ENCODE measurements at places on chromosomes 16 and 17.

DNA sequence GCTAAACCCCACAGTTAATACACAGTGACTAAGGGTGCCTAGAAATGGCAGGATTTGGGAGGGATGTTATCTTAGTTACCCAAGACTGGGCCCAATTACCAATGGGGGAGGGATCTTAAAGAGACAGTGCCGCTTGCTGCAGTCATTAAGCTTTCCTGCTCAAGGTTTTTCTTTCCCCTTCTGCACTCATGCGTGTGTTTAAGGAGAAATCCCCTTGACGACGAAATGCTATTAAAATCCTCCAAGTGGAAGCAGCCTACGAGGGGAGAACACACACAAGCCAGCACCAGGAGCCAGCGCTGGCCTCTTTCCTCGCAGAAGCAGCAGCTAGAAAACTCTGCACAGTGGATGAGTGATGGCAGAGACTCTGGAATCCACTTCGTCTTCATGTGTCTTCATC lies 22.0 kb downstream of the SALL1 start:
- no peak for DNase-seq

GRCh38 chr16:61296814-61297213 lies 739.4 kb downstream of the CDH8 start:
- no peak for DNase-seq

- DNase-seq, result no peak
Measured at GRCh38 chr17:73352261-73352660, 40.5 kb upstream of the CDC42EP4 start.

- no peak for DNase-seq
Measured at GRCh38 chr16:3998793-3999478, 117.3 kb downstream of the ADCY9 start.

GRCh38 chr17:17246879-17247278 lies 9.9 kb upstream of the FLCN start:
- DNase-seq, result no peak

- DNase-seq, result no peak
Measured at GRCh38 chr17:59376506-59376905, 45.1 kb downstream of the YPEL2 start.

DNA sequence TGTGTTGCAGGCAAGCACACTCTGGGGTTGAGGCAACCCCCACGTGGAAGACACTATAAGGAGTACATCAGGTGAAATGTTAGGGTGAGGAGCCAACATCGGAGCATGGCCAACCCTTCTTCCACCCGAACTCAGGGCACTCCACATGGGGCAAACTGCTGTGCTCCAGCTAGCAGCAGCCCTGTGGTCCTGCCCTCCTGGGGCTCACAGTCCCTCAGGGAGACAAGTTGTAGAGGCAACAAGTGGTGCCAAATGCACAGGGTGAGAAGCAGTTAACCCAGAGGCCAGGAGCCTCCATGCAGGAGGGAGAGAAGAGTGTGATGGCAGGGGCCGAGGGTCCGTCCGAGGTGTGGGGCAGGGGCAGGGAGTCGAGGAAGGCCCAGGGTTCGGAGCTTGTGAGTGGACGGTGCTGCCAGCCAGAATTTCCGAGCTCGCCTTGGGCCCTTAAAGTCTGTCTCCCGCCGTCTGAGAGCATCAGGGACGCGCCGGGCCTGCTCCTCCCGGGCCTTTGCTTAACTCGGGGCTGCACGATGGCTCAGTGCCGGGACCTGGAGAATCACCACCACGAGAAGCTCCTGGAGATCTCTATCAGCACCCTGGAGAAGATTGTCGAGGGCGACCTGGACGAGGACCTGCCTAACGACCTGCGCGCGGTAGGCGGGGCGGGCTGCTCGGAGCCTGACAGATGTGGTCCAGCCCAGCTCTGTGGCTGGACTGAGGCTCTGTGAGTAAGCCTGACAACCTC lies 32.3 kb downstream of the ATPAF2 start:
- no peak for DNase-seq

DNA sequence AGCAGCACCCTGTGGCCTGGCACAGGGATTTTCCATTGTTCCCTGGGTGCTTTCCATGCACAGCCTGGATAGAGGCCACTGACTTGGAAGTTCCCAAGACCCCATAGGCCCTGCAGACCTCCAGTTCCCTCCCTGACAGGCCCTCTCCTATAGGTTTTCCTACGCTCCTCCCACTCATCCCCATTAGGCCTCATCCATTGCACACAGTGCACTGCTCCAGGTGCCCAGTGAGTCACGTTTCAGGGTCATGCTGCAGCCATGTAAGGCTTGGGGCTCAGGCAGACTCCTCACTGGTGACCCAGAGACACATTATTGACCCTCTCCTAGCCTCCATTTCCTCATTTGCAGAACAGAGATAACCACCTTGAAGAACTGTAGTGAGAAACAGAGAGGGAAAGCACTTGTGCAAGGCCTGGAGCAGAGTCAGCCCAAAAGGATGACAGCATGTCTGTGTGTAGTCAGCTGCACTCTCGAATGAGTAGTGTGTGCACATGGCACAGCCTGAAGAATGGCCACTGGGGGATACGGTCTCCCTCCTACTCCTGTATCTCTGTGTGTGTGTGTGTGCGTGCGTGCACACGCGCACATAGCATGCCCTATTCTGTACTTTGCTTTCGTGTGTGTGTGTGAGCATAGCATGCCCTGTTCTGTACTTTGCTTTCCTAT lies 26.8 kb downstream of the DRC3 start:
- no peak for DNase-seq

DNA sequence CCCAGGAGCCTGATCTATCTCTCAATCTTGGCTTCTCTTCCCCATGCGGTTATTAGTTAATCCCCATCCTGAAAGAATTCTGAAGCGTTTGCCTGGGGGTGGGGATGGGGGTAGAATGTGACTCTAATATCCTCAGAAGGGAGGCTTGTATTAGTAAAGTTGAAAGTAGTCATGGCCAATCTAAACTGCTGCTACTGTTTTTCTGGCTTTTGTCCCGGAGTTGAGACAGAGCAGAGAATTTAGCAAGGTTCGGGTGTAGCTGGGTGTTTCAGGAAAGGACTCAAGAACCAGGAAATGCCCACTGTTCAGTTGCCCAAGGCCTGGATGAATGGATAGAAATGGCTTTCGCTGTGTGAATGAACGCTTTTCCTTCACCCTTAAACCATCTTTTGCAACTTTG lies 17.6 kb upstream of the ITGAM start:
- DNase-seq, result no peak

DNA sequence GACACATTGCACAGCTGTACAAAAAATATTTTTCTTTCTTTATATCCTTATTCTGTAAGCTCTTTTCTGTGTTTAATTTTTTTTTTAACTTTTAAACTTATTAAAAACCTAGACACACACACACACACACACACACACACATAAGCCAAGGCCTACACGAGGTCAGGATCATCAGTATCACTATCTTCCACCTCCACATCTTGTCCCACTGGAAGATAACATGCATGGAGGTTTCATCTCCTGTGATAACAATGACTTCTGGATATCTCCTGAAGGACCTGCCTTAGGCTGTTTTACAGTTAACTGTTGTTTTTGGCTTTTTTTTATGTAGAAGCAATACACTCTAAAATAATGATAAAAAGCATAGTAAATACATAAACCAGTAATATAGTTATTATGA lies 71.2 kb downstream of the TNRC6C start:
- DNase-seq, result no peak

DNA sequence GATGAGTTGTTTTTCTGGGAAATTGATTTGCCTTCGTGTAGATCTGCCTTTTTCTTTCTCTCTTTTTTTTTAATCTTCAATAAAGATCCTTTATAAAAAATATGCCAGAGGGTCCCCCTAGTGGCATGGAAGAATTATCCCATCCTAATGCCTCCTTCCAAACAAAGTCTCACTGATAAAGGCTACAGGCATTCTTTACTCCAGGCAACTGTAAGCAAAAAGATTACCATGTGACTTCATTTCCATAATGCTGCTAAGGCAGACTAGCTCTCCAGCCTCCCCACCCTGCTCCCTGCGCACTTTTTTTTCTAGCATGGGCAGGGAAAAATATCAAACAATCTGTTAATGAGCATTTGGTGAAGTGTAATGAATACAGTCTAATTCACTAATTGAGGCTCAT lies 220.2 kb upstream of the CDH8 start:
- peak; percentile 6 for DNase-seq

DNA sequence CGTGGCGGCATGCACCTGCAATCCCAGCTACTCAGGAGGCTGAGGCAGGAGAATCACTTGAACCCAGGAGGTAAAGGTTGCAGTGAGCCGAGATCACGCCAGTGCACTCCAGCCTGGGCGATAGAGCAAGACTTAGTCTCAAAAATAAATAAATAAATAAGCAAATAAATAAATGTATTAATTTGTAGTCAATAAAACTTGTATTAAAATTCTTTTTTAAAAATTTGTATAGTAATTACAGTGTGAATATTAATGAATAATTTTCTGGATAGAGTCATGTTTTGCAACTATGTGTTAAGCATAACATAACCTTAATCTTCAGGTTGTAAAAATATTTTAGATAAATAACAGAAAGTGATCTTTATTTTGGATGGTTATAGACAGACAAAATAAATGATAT lies 27.2 kb upstream of the DUSP14 start:
- no peak for DNase-seq

DNA sequence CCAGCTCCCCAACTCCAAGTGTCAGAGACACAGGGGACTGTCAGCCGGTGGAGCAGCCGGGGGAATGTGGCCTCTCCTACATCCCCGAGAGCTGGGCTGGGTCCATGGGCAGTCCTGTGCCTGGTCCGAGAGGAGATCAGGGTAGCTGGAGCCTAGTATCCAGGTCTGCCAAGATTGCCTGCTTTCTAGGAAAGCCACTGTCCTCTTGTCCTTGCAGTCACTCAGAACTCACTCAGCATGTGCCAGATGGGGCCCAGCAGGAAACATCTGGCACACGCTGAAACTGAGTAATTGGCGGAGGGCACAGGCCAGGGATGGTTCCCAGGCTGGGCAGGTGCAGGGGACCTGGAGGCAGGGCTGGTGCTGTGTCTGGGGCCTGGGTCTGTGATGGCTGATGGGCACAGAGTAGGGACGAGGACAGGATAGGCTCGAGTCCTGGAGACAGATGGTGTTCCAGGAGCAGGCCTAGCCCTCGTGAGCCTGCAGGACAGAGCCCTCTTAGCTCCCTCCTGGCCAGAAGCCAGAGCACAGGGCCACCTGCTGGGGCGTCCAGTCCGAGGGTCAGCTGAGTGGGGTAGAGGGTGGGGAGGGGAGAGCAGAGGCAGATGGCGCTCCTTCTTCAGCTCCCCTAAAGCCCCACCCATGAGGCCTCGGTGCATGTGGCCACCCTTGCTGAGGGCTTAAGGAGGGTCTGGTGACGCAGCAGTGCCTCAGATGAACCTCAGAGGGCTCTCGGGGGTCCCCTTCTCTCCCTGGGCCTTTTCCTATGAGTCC lies 31.1 kb downstream of the ADCY7 start:
- DNase-seq, result peak; percentile 32

DNA sequence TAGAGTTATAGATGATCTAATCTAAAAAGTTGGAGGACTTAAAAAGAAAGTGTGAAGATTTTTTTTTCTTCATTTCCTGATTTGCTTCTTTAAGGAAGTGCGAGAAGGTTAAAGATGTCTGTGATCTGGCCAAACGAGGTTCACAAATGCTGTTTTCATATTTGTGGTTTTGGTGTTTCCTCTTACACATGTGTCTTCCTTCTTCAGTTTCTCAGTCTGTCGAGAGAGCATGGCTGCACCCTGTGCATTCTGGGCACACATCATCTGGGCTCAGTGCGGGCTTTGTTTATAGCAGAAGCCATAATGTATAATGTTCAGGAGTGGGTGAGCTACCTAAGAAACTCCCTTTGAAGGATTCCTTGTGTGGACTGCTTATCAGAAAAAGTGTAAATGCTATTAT lies 260.4 kb upstream of the TBX2 start:
- DNase-seq, result no peak

DNA sequence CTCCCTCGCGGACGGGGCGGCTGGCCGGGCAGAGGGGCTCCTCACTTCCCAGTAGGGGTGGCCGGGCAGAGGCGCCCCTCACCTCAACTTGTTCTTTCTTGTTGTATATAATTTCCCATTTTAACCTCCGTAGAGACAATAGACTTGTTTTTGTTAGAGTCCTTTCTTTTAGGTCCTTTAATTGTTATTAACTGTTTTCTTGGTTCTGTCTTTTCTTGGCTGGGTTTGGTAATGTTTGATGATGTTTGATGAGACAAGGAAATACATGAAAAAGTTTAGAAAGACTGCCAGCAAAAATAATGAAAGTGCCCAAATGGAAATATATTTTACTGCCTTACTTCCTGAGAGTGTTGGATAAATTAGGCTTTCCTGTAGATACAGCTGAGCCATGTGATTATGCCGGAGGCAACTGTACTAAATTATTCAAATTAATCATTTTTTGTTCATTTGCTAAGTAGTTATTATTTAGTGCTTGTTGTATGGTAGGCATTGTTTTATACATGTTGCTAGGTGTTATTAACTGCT lies 30.9 kb downstream of the PRPSAP2 start:
- DNase-seq, result no peak

GRCh38 chr16:72753881-72754280 lies 294.0 kb downstream of the ZFHX3 start:
- no peak for DNase-seq

- DNase-seq, result no peak
Measured at GRCh38 chr16:50393858-50394802, 25.3 kb upstream of the BRD7 start.

GRCh38 chr16:15993946-15994665 lies 44.7 kb downstream of the ABCC1 start:
- no peak for DNase-seq

DNA sequence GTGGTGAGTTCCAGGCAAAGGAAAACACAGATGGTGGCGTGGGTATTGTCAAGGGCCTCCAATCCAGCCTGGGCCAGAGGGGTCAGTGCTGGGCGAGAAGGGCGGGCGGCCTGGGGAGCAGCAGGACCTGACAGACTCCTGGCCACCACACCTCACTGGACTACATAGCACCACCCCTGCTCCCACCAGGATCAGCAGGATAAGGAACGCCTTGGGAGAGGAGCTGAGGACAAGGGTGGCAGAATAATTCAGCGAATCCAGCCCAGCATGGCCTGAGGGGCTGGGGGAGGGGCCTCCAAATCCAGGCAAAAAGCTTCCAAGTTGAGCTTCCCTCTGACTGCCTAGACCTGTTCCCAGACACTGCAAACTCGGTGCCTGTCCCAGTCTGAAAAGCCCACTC lies 6.5 kb downstream of the DLX4 start:
- peak; percentile 69 for DNase-seq

GRCh38 chr17:56909742-56910508 lies 3.9 kb downstream of the TRIM25 start:
- no peak for DNase-seq

DNA sequence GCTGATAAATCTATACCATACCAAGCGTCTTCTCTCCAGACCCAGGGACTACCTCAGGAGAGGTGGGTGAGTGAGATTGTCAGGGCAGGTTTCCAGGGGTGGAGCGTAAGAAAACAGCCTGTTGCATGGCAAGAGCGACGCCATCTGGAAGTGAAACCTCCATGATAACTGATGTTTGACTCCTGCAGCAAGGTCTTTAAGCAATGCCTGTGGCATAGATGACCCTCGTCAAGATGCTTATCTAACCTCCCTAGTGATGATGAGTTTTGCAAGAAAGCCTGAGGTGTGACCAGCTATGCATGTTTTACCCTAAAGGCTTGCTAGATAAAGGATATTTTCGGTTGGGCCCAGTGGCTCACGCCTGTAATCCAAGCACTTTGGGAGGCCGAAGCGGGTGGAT lies 71.6 kb downstream of the GSG1L start:
- no peak for DNase-seq

GRCh38 chr17:48633266-48633677 lies 7.1 kb upstream of the HOXB9 start:
- DNase-seq, result no peak
